GM12892 (cell line): ENCODE measurements at places on chromosomes 16 and 17.

DNA sequence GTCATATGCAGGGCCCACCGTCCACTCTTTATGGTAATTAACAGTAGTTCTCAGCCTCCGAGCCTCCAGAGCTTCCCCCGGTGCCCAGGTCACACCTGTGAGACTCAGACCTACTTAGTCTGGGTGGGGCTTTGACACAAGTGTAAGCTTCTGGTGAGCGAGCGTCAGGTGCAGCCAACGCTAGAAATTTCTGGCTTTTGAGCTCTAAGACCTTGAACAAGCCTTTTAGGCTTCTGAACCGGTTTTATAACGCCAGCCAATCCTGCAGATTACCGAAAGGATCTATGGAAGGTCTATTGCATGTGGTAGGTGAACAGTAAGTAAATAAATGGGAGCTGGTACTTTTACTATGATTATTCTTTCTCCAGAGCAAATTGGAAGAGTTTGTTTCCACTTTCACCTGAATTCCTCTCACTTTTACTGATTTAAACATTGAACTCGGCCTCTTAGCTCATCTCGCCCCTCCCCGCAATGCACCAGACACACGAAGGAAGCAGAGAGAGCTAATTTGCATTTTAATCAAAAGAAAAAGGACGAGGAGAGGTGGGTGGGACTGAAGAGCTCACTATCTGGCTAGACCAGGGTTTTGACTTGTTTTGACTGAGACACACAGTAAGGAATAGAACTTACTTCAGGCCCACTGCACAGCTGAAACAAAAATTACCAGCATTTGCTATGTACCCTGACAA, 47.1 kb downstream of the ABAT start:
- DNase-seq, result no peak

GRCh38 chr16:6020162-6020985, 922.8 kb upstream of the EEF2KMT start:
- DNase-seq, result no peak

DNA sequence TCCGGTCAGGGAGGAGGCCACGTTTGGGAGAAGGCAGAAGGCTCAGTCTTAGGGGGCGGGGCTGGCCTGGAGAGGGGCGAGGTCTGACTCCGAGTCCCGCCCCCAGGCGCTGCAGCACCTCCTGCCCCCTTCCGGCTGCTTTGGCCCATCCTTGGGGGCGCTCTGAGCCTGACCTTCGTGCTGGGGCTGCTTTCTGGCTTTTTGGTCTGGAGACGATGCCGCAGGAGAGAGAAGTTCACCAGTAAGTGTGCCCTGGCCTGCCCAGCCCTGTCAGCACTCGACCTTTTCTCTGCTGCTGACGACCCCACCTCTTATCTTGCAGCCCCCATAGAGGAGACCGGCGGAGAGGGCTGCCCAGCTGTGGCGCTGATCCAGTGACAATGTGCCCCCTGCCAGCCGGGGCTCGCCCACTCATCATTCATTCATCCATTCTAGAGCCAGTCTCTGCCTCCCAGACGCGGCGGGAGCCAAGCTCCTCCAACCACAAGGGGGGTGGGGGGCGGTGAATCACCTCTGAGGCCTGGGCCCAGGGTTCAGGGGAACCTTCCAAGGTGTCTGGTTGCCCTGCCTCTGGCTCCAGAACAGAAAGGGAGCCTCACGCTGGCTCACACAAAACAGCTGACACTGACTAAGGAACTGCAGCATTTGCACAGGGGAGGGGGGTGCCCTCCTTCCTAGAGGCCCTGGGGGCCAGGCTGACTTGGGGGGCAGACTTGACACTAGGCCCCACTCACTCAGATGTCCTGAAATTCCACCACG, 1.5 kb downstream of the TNFRSF12A start:
- no peak for DNase-seq

DNA sequence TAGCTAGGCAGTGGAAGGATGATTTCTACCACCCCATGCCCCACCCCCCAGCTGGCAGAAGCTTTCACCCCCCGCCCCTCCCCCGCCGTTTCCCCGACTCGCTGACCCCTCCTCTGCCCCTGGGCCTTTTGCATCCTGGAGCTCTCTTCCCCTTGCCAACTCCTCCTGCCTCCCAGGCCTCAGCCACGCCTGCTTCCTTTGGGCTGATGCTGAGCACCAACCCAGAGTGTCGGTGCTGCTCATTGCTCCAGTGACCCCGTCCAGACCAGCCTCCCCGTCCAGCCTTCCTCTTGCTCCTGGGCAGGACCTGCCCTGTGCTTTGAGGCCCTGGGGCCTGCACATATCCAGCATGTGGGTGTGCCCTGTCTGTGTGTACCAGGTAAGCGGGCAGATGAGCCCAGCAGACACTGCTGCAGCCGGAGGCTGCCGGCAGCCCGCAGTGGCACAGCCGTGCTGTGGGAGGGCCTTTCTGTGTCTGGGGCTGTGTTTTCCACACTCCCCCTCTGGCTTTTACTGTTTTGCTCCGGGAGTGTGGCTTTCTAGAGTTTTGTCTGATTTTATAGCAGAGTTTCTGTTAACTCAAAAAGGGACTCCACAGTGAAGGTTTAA, 72.9 kb downstream of the JPH3 start:
- DNase-seq, result no peak

DNA sequence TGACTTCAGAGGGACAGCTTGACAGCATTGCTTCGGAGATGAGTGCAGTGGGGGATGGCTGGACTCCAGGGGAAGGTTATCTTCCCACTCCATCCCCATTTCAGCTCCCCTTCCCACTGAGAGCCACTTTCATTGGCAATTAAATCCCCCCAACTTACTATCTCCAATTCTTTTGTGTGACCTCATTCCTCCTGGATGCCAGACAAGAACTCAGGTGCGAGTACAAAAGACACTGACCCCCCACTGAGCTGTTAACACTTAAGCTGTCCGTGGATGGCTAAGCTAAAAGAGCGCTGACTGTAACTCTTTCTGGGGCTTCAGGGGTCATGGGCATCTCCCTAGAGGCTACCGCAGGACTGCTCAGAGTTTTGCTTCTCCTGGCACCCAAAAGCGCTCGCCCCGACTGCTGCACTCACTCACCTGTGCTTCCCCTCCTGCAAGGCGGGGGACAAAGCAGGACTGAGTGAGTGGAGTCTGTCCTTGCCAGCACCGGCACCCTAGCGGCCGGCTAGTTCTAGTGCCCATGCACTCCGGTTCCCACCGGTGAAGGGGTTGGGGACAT, 44.8 kb upstream of the FBXO47 start:
- DNase-seq, result no peak

DNA sequence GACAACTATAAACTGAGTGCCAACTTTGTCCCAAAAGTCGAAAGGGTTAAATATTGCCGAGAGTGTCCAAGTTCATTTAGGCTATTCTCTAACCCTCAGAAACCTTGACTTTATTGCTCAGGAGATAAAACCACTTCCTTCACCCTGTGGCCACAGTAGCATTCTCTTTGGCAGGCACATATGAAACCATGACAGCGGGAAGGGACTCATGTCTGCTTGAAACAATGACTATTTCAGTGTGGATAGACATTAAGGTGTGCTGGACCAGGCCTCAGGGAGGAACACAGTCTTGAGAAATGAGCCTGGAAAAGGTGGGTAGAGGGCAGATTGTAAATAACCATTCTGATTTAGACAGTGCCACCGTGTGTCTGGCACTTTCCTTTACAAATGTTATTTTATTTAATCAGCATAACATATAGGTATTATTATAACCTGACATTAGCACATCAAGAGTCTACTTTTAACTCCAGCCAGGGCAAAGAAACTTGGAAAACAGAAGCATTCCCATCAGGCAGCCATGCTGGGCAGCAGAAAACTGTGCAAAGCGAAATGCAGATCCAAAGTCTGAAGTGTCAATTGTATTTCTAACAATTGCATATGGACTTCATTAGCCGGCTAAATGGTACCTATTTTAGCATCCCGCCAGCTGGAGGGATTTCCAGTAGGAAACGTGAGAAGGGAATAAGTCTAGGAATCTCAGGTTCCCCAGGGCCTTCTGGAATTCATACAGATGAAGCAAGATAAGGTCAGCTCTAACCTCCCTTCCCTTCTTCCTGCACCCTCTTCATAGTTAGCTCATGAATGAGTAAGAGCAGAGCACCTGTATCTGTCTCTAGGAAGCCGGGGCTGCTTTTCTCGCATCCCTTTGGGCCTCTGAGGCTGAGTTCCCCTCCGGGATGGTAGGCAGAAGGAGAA, 212.8 kb upstream of the ELAC2 start:
- no peak for DNase-seq
